ENCODE measurements at places on chromosomes 11 and 22.

DNA sequence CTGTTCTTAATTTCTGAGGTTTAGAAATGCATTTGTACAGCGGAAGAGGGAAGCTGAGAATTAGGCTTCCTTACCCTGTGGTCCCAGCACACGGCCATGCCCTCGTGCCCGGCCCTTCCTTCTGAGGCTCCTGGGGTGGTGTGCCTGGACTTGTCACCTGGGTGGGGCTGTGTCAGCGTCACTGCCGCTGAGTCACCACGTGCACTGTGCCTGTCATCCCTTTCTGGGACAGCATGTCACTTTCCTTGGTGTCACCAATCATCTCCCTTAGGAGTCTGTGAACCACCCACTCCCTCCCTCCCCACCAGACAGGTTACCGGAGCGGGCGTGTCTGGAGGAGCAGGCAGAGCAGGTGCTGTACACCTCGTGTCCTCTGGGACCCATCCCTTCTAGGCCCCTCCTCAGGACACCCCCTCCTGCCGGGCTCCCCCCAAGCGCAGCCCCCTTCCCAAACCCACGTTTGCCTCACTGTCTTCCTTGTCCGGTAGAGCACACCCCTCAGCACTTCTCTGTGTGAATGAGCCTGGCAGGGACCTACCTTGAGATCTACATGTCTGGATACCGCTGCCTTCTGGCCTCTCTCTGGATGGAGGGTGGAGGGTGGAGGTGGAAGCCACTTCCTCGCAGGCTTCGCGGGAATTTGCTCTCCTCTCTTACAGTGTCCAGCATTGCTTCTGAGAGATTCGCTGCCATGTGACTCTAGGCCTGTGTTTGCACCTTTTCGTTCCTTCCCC, 367.6 kb downstream of the TBC1D22A start:
- peak; percentile 60 for DNase-seq

DNA sequence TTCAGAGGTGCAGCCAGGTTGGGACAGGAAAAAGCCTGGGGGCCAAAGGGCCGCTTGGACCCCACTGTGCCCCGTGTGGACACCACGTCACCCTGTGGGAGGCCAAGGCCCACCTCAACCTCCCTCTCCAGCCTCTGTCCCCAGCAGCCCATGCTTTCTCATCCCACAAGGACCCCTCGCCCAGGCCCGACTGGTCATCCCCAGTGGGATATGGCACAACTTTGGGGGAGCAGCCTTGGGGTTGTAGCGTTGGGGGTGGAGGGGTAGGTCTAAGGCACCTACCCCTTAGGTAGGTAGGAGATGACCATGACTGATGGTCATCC, 44.0 kb downstream of the IGF2 start:
- DNase-seq = no peak

- peak; percentile 62 for DNase-seq
Measured at GRCh38 chr11:65615950-65616574, 486 bp downstream of the PCNX3 start.

- no peak for DNase-seq
Measured at GRCh38 chr22:23405366-23405851, 174.7 kb downstream of the IGLL1 start.

Measured in hematopoietic multipotent progenitor cell treated with erythropoietin and hydrocortisone succinate and interleukin-3 and kit ligand, for 6 days (in vitro differentiated cells).